Stimulated activated CD4-positive, alpha-beta T cell treated with anti-CD3 and anti-CD28 coated beads, Interleukin-2, amount 100 ng/mL, for 4 hours (primary cell): ENCODE measurements at places on chromosomes 2 and 18.

GRCh38 chr2:38039121-38039910, 36.6 kb downstream of the CYP1B1 start:
- DNase-seq = no peak

DNA sequence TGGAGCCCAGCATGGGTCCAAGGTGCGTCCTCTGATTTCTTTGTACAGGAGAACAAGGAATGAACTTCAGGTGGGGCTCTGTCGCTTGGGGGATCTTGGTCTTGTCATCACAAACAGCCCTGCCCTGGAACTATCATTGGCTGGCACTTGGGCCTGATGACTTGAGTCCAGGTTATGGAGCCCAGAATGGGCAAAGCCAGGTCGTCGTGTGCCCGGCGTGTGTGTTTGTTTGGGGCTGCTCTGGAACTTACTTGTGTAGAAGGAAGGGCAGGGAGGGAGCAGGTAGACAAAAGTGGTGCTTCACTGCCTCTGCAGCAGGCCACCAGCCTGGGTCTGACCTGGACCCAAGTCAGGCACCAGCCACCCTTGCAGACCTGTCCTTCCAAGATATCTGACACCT, 306.3 kb upstream of the HS6ST1 start:
- no peak for DNase-seq

- no peak for DNase-seq
These were observed 67.8 kb upstream of the MAP4K3 start for GRCh38 chr2:39504790-39505335.

DNA sequence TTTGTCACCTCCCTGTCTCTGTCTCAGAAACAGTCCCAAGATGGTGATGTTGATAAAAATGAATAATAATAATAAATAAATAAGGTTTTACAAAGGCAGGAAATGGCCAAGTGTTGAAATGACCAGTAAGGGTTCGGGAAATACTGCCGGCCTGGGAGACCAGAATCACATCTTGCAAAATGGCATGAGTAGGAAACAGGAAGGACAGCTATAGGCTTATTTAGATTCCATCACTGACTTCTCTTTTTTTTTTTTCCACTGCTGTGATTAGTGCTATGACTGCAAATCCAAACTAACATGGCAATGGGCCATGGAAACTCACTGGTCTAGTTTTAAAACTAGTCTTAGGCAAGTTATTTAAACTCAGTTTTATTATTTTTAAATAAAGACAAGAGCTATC, 60.6 kb downstream of the SCN1A start:
- DNase-seq = no peak

DNA sequence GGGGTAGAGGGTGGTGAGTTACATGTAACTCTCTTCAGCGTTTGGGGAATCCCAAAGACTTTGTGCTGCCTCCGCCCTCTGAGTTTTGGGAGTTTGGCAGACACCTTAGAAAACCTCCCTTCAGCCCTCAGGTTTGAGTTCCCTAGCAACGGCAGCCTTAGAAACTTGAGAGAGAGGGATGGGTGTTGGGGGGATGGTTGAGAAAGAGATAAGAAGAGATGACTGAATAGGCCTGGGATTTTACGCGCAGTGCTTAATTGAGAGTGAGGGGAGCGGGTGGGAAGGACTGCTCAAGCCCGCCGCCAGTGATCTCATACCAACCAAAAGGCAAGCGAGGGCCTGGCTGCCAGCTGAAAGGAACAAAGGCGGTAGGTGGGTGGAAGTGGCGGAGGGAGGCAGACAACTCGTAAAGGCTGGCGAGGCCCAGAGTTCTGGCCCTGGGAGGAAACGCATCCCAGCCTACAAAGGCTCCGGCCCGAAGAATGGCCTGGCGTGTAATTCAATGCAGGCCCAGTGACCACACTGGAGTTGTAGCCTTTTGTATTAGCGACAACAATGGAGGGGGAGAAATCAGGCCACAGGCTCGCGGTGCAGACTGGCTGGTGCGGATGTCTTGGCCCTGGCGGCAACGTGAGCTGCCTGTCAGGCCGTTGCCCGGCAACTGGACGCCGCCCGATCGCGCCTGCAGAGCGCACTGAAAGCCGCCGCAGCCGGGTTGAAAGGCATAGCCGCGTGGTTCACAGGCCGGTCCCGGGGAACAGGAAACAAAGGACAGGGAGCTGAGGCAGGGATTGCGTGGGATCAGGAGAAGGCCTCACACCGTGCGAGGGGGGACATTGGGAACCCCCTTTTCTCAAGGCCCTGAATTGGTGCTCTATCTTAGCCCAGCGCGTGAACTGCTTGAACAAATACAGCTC, 39.9 kb upstream of the DARS1 start:
- peak; percentile 7 for DNase-seq

DNA sequence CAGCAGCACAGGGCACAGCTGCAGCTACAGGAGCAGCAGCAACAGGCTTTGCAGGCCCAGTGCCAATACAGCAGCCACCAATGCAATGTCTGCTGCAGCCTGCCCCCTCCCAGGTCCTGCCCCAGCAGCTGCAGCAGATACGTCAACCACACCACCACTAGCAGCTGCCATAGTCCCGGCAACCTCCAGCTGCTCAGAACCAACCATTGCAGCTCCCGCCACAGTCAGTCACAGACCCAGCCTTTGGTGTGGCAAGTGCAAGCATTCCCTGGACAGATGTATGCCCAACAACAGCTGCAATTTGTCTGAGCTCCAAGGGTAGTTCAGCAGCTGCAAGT, 53.3 kb upstream of the TUBA3E start:
- DNase-seq = no peak

- no peak for DNase-seq
These were observed 1.4 kb downstream of the MARCHF7 start for GRCh38 chr2:159713631-159714246.
